Mesendoderm (in vitro differentiated cells): ENCODE measurements at places on chromosomes 4 and X.

- DNase-seq, result no peak
Observed at GRCh38 chr4:134327274-134328122, 125.9 kb upstream of the PABPC4L start.

GRCh38 chr4:89657931-89658700 is 178.8 kb downstream of the SNCA start:
- DNase-seq, result peak; percentile 49

DNA sequence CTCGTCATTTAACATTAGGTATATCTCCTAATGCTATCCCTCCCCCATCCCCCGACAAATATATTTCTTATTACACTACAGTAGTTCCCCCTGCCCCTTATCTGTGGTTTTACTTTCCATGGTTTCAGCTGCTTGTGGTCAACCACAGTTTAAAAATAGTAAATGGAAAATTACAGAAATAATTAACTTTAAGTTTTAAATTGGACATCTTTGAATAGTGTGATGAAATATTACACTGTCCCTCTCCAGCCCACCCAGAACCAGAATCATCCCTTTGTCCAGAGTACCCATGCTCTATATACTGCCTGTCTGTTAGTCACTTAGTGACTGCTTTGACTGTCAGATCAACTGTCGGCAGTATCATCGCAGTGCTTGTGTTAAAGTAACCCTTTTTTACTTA is 47.4 kb upstream of the VEGFC start:
- DNase-seq, result no peak

DNA sequence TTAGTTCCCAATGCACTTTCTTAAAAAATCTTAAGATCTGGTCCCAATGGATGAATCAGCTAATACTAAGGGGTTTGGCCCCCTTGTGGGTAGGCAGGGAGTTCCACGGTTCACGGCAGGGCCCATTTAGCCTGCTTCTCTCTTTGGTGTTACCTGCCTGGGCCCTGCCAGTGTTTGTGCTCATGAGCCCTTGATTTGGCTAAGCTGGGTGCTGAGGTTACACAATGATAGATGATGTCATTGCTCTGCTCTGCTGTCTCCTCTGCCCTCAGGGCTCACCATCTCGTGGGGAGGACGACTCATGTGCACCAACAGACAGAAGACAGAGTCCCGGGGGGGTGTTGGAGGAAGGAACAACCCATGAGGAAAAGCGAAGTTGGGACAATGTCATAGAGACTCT is 24.4 kb downstream of the RTL5 start:
- peak; percentile 78 for DNase-seq

- peak; percentile 76 for DNase-seq
Observed at GRCh38 chrX:72498782-72499181, 73.9 kb downstream of the HDAC8 start.

GRCh38 chr4:124804584-124804983 is 92.1 kb upstream of the ANKRD50 start:
- DNase-seq, result no peak

DNA sequence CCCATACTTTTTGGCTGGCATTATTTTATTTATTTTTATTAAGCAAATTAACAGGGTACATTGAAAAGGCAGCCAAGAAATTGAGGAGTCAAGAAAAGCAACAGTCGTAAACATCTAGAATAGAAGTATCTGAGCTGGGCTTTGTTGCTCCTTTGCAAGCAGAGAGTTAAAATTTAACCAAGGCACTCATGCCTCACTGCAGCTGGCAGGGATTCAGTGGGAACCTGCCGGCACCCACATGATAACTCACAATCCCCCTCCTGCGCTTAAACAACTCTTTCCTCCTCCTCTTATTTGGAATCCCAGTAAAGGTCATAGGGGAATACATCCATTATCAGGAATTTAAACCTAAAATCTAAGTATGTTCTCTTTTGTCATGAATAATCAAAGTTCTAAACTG is 115.5 kb downstream of the SOX3 start:
- DNase-seq, result no peak

DNA sequence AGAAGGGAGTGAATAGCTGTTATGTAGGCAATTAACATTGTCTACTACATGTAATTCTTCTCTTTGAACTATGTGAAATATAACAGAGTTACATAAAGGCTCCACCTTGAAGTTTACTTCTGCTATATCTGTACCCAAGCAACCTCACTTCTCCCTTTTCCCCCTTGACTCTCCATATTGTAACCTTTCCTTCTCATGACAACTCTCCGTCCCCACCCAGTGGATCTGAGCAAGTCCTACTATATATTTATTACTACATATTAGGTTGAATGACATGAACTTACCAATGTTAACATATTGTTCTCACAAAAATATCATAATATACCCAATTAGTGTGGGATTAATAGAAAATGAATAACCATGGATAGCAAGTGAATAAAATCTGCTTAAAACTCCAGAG is 93.2 kb upstream of the ATP8A1 start:
- peak; percentile 49 for DNase-seq

- DNase-seq, result no peak
Observed at GRCh38 chr4:39235021-39235420, 52.7 kb downstream of the WDR19 start.

DNA sequence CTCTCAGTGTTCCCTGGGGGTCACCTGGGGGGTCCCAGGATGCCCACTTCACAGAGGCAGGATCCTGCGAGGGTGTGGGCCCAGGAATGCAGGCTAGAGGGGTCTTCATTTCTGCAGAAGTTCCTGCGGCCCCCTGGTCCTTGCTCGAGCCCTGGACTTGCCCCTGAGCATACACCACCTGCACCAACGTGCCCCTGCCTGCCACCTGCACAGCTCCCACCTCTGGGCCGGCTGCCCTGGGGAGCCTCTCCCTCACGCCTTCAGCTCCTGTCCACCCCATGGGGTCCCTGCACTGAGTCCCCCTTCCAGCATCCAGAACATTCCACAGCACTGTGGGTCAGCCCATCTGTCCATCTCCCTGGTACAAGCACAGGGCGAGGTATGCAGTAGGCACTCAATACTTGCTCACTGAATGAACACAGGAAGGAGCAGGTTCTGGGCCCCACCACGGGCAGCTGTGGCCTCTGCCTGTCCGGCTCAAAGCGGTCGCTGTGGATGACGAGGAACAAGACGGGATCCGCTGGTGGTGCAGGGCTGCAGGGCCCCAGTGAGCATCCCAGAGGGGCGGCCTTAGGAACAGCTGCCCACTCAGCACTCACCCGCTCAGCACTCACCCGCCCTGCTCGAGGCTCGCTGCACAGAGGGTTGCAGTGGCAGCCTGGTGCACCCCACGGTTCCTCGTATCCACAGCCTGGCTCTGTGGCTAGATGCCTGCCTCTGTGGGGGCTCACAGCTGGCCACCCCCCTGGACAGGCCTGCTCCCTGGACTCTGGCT is 70.5 kb upstream of the MXD4 start:
- DNase-seq, result no peak

DNA sequence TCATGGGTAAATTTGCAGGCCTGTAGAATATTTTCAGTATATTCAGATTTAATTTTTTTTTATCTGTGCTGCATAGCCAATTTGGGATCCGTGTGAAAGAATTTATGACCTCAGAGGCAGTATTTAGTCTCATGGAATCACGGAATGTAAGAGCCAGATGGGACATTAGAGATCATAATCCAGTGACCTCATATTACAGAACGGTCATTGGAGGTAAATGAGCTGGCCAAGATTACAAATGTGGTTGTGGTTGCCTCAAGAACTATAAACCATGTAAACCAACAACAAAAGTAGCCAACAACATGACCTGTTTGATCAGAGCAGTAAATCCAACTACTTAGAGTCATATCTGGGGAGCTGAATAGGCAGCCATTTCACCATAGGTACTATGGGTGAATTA is 71.6 kb downstream of the AMOT start:
- no peak for DNase-seq

- DNase-seq, result no peak
Observed at GRCh38 chr4:73442275-73442674, 6.3 kb downstream of the AFP start.

GRCh38 chrX:22462959-22463358 is 190.2 kb downstream of the CBLL2 start:
- no peak for DNase-seq

DNA sequence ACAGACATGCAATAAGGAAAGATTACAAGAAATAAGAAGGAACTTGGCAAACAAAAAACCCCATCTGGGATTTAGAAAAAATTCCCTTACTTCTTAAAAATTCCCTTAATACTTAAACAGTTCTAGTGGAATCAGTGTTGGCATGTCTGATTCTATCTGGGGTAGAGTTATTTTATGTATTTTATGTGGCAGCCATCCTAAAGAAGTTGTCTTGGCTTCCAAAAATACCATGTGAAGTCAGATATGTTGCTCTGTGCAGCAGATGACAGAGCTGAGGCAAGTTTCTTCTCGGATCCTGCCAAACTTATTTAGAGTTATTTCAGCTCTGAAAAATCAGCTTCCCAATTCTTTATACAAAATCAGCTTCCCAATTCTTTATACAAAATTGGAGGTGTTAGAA is 14.7 kb downstream of the YY2 start:
- no peak for DNase-seq

- no peak for DNase-seq
Observed at GRCh38 chrX:55874807-55875206, 157.3 kb downstream of the RRAGB start.

DNA sequence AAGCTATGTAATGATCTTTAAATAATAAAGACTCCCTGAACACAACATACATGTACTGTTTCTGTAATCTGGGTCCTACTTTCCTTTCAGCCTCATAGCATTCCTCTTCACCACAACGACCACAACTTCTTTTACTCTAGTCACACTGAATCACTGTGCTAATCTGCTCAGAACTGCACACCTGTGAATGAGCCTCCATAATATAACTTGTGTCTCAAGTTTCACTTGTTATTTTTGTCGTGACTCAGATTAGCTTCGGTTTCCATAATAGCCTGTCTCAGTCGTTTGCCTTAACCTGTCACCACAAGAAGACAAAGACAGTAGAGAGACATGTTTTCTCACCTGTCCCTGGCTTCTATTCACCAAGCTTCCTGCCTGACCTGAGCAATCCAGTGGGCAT is 61.8 kb downstream of the MAGED1 start:
- no peak for DNase-seq
